Uterus (tissue), 4 donors: ENCODE measurements at places on chromosomes 12 and 14.

DNA sequence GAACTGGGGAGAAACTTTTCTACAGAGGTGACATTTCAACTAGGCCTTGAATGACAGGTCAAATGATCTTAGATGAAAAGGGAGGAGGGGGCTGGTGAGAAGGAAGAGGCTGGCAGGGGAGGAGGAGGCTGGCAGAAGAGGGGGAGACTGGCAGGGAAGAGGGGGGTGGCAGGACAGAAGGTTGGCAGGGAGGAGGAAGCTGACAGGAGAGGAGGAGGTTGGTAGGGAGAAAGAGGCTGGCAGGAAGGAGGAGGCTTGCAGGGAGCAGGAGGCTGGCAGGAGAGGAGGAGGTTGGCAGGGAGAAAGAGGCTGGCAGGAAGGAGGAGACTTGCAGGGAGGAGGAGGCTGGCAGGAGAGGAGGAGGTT is 63.4 kb upstream of the PPP4R3A start:
- DNase-seq: no peak

DNA sequence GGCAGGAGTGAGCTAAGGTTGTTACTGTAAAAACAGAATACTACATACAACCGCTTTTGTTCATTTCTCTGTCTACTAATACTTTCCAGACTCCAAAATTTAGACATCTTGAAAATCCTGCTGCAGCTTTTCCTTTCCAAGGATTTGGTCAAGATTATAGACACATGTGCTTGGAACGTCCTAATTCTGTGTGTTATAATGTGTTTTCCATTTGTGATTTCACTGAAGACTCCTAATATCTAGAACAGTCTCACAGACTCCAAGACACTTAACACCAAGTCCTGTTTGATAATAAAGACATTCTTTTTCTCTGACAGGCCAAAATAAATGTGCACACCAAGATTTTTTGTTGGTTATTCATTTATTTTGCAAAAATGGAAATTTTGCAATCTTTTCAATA is 41.8 kb upstream of the TMTC2 start:
- no peak for DNase-seq

GRCh38 chr12:109880938-109881337 is 597 bp upstream of the GLTP start:
- DNase-seq: no peak

DNA sequence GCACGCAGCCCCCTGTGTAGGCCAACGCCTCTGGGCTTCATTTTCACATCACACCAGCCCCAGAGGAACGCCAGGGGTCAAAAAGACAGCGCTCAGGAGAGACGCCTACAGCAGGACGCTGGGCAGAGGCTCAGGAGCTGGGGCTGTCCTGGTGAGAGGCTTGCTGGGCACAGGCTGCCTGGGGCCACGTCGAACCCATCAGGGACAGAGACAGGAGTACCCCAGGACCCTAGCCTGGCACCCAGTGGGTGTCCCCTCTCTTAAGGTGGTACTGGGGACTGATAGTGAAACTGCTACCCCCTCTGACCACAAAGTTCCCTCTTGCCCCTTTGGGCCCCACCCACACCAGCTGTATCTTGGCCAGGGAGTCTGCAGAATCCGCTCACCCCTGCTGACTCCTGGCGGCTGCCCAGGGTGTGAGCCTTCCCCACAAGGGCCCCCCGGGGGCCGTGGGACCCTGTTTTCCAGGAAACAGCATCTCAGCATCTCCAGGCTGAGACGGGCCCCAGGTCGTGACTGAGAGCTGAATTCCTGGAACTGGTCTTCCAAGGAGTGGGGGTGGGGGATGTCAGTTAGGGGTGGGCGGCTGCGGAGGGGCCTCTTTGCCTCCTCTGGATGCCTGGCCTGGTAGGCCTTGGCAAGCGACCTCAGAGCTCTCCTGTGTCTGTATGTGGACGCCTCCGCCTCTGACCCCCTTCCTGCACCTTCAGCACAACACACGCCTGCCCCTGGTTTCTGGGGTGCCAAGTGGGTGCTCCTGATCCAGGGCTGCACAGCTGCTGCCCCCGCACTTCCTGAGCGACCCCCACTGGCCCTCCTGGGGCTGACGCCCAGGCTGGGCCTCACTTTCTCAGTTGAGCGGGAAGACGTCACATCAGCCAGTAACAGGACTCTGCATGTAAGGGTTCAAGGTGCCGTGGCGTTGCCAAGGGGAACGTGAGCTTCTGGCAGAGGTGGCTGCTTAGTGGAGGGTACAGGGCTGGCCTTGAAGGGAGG is 321.9 kb upstream of the RTL1 start:
- DNase-seq: no peak

GRCh38 chr14:64824471-64824870 is 55.2 kb downstream of the SPTB start:
- DNase-seq: no peak

GRCh38 chr12:256225-256624 is 6.4 kb downstream of the SLC6A13 start:
- DNase-seq: no peak

GRCh38 chr14:68766299-68767247 is 26.3 kb downstream of the ZFP36L1 start:
- no peak for DNase-seq

GRCh38 chr12:109832541-109833306 is 474 bp downstream of the TRPV4 start:
- DNase-seq: no peak

- no peak for DNase-seq
Observed at GRCh38 chr12:5138845-5139244, 95.2 kb downstream of the KCNA5 start.
